ENCODE measurements at places on chromosomes 11 and 22.

- no peak for DNase-seq
Observed at GRCh38 chr11:44282620-44283019, 27.3 kb downstream of the ALX4 start.

DNA sequence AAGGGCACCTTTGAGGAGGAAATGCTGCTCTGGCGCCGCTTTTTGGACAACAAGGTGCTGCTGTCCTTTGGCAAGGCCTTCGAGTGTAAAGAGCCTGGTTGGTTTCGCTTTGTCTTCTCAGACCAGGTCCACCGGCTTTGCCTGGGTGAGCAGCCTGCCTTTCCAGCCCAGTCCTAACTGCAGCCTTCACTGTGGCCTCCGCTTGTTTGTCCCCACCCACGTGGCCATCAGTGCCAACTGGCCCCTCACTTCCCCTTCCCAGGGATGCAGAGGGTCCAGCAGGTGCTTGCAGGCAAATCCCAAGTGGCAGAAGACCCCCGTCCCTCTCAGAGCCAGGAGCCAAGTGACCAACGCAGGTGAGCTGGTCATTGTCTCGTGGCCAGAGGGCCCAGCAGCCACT is 12.0 kb upstream of the EXT2 start:
- DNase-seq = no peak

DNA sequence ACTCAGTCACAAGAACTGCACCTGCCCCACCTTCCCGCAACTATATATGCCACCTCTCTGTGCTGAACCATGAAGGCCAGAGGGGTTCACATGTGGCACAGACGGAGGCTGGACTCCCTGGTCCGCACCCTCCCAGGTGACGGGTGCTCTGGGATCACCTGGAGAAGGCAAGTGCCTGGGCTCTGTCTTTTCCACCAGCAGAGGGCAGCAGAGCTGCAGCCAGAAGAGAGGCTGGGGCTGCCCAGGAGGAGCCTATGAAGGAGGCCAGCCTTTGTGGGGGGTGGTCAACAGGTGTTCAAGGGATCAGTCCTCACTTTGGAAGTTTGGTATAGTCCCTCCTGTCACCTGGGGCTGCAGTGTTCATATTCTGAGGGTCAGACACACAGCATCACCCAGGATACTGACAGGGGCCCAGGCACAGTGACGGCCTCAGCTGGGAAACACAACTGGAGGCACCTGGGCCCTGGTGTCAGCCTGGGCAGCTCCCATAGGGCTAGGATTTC is 39.2 kb upstream of the IGLL5 start:
- peak; percentile 8 for DNase-seq

GRCh38 chr22:25014896-25015755 is 62.6 kb downstream of the KIAA1671 start:
- DNase-seq = no peak

DNA sequence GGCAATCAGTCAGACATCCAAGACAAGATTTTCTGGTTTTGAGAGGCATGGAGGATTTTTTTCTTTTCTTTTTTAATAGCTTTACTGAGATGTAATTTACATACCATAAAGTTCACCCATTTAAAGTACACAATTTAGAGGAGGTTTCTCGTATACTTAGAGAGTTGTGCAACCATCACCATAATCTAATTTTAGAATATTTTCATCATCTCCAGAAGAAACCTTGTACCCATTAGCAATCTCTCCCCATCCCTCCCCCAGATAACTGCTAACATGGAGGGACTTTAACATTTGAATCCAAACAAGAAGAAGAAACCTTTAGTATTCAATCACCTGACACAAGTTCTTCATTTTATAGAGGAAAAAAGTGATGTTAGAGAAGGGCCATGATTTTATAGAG is 83.6 kb downstream of the CLPB start:
- no peak for DNase-seq
